ENCODE measurements at places on chromosomes 7 and 10.

DNA sequence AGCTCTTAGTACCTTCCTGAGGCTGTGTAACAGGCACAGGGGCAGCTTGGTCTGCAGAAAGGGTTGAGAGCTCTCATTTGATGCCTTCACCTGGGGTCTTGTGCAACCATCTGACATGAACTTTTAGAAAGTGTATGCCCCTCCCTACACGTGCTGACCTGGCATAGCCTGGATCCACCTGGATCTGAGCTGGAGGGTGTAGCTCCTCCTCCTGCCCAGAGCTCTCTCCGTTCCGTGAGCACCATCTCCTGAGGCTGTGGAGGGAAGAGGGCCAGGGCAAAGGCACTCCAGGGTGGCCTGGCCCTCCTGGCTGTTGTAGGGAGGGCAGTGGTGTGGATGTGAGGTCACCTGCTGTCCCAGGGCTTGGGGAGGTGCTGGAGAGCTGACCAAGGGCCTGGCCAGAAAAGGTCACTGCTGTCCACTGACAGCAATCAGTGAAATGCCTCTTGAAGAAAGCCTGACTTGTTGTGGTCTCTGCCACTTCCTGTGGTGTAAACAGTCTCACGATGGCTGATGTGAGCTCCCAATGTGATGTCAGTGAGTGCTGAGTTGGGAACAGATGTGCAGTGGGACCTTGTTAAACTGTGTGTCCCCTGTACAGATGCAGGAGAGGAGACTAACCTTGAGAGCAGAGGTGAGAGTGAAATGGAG, 23.0 kb downstream of the AMZ1 start:
- no peak for DNase-seq

- no peak for DNase-seq
Measured at GRCh38 chr10:121099181-121099580, 248.0 kb downstream of the WDR11 start.

GRCh38 chr10:62666275-62666674, 138.2 kb upstream of the ADO start:
- no peak for DNase-seq

- no peak for DNase-seq
Measured at GRCh38 chr10:13660551-13660920, 73.8 kb downstream of the PRPF18 start.

GRCh38 chr7:122552769-122553168, 146.1 kb downstream of the RNF133 start:
- no peak for DNase-seq
